ENCODE measurements at places on chromosomes 6 and 20.

GRCh38 chr20:54995553-54995952 lies 520.2 kb downstream of the DOK5 start:
- no peak for DNase-seq

DNA sequence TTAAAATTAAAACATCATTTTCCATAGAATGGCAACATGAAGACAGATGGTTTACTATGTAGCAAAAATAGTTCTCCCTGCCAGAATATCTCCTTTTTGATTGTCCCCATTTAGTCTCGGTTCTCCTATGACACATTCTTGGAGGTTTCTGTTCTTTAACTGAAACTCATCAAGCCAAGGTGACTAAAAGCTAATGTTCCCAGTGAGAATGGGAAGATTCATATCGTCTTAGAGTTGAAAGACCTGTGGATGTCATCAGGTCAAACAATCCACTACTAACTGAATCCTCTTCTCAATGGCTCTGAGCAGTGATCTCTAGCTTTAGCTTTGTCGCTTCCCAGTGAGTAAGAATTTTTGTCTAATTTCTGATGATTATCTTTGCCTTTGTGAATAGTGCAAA lies 1.3 kb upstream of the DOK5 start:
- no peak for DNase-seq

DNA sequence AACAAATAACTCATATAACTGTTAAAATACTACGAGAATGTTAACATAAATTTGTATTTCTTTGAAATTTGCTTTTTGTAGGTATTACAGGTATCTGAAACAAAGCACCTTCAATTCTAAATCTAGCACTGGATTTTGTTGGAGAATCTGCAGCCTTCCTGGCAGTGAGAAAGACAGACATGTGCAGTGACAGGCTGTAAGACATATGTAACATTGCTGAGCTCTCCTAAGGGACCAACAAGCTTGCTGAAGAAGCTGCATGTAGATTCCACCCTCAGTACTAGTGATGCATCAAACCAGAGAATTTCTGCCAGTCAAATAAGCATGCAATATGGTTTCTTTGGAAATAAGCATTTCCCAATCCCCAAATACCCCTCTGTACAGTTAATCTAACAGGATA lies 20.5 kb upstream of the KIAA1586 start:
- no peak for DNase-seq

DNA sequence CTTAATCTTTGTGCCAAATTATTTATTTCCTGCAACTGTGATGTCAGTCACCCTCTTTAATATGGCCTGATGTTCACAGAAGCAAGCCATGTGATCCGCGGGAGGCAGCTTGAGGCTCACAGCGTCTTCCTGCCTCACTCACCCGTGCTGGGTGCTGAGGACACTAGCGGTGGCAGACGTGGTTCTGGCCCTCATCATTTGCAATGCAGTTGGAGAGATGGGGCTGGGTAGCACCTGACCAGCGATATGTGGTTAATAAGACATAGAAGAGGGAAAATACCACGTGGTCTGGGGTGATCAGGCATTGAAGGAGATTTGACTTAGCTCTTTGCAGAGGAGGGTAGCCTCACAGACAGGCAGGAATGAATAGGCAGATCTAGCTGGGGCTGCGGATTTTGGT lies 264.7 kb downstream of the TMEM242 start:
- no peak for DNase-seq

DNA sequence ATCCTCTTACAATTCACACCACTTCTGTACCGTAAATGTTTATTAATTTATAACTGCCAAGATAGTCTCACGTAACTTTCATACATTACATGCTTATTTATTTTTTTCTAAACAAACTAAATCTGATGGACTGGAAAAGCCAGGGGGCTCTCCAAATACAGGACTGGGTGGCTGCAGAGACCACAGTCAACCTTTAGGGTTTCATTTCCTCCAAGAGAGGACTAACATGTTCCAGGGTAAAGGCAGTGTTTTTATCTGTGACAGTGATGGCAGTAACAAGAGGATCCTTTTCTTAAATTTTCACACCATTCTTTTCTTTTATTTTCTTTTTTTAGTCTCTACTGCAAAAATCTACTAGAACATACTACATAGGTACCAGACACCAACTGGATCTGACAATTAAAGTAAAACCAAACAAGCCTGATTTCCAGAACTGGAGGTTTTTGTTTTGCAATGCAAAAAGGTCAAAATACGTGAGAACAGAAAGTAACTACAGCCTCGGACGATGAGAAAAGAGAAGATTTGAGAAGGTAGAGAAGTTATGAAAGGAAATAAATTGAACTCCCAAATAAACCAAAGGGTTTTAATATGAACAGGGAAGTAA lies 1.2 kb downstream of the LMBRD1 start:
- DNase-seq: peak; percentile 35

- no peak for DNase-seq
Observed at GRCh38 chr6:165119231-165120020, 190.0 kb downstream of the C6orf118 start.

- DNase-seq: no peak
Observed at GRCh38 chr20:3867802-3868201, 21.2 kb downstream of the MAVS start.
